ENCODE measurements at places on chromosomes 2 and 18.

DNA sequence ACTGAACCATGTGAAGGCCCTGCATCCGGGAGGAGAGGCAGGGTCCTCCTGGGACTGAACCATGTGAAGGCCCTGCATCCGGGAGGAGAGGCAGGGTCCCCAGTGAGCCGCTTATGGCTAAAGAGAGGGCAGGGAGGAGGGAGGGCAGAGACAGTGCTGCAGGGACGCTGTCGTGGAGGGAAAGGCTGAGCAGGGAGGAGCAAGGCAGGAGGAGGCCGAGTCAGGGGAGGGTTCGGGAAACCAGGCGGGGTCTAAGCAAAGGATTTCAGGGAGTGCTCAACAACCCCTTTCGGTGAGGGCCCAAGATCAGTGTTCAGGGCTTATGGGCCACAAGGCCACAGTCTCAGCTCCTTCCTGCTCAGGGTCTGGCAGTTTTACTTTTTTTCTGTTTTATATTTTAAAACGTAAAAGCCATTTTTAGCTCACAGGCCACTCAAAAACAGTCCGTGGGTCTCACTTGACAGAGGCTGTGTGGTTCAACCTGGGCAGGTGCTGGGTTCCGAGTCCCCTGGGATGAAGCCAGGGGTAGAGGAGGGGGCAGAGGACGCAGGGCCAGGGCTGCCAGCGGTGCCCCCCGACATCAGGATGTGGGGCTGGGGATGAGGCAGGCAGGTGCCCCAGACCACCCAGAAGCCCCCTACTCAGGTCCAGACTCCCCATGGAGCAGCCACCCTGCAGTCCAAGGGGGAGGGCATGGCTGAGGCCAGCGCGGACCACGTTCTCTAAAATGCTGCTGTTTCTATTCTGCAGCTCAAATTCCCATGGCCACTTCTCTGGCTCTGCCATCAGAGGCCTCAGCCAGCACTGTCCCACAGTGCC, 5.2 kb downstream of the TMEM18 start:
- DNase-seq = no peak

DNA sequence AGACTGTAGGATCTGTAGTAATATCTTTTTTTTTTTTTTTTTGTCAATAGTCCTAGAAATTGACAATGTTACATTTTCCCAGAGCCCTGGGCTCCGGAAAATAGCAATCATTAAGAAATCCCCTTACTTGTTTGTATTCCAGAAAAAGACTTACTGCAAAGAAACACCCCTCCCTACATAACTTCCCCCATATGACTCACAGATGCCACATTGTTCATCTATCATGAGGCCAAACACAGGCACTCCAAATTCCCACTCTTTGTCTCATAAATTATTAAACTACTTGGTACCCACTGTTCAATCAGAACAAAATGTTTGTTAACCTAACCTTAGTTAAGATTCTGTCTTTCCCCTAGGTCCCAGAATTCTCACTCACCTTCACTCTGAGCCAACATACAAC, 53.5 kb downstream of the TEX51 start:
- DNase-seq = no peak

- DNase-seq = no peak
Measured at GRCh38 chr2:106009096-106009495, 185.0 kb downstream of the UXS1 start.

- peak; percentile 23 for DNase-seq
Measured at GRCh38 chr2:168089200-168089599, 158.2 kb downstream of the STK39 start.

- DNase-seq = no peak
Measured at GRCh38 chr2:197269815-197270214, 40.8 kb downstream of the ANKRD44 start.

DNA sequence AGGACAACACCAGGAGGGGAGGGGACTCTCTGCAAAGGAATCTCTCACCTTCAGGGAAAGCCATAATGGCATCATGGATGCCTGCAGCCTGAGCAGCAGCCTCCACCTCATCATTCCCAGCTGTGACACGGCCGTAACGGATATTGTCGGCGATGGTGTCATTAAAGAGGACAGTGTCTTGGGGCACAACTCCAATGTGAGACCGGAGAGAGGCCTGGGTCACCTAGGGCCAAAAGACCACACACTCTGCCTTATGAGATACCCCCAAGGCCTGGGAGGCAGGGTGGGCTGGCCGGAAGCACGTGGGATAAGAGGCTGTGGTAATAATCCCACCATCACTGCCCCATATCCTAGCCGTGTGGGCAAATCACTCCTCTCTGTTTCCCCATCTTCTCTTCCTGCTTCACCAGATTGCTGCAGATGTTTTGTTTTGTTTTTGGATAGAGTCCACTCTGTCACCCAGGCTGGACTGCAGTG, 4.3 kb downstream of the ZFAND2B start:
- no peak for DNase-seq

DNA sequence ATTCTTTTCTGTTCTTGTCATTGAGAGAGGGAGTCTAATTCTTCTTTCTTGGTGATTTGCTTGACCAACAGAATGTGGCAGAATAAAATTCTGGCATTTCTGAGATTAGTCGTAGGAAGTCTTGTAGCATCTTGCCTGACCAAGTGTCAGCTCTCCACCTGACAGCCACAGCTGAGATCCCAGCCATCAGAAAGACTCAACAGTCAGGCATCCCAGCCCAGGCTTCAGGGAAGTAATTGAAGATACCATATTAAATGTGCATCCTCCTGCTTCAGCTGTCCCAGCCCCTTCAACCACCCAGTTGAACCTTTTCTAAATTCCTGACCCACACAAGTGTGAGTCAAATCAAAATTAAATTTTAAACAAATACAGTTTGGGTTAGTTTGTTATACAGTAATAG, 208.3 kb downstream of the PIK3C3 start:
- DNase-seq = no peak

DNA sequence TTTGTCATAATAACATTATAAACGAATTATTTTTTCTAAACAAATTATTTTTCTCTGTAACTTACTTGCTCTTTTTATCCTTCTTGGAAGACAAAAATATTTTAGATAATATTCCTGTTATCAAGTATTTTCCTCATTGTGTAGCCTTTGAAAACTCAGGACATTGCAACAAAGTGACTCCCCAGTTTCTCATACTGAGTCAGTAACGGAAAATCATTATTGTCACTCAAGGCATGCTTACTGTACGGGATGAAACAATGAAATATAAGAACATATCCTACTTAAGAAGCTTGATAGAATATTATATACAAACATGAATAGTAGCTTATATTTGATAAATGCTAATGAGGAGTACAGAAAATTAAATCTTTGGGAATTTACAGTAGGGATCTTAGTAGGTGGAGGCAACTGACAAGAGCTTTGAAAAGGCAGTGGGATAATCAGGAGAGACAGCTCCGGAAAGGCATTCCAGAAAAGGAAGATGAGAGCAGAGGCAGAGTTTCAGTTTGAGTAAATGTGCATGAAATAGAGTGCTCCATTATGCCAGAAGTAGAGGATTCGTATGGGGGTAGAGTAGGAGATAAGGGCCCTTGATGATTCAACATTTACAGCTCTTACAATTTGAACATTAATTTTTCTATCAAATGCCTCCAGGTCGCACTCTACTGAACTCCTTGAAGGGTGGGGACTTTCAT, 14.0 kb upstream of the YES1 start:
- no peak for DNase-seq

- DNase-seq = no peak
Measured at GRCh38 chr2:207235621-207236020, 69.9 kb upstream of the KLF7 start.

- no peak for DNase-seq
Measured at GRCh38 chr2:236538242-236538641, 31.4 kb upstream of the ACKR3 start.

GRCh38 chr2:205198140-205198525, 484.2 kb upstream of the NRP2 start:
- no peak for DNase-seq

DNA sequence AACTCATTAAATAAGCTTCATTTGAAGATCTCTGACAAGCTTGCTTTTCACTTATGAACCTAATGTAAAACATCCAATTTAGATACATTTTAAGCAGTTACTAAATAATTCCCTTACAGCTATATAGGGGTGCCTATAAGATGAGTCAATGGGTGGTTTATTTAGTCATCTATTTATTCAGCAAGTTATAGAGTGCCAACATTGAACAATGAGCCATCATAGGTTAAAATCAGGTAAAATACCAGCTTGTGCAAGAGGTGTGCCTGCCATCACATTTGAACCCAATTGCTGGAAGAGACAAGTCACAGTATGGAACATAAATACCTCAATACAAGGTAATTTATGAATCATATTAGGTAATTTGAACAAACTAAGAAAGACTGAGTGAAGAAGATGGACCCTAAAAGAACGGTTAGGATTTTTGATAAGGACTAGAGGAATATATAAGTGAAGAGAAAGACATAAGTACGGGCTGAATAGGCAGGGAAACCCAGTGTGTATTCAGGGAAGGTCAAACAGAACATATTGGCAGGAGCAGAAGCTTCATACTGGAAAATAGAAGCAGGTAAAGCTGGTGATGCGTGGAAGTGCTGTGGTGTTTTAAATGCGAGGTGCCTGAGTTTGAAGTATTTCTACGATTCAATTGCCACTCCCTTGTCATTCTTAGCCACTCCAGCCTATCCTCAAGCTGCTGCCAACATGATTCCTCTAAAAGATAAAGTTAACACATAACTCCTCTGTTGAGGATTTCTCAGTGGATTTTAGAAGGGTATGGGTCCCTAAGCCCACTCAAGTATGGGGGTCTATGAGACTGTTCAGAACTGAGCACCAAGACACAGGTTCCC, 18.9 kb upstream of the STAT4 start:
- DNase-seq = no peak

GRCh38 chr18:45046228-45046627, 365.5 kb downstream of the SETBP1 start:
- DNase-seq = no peak

DNA sequence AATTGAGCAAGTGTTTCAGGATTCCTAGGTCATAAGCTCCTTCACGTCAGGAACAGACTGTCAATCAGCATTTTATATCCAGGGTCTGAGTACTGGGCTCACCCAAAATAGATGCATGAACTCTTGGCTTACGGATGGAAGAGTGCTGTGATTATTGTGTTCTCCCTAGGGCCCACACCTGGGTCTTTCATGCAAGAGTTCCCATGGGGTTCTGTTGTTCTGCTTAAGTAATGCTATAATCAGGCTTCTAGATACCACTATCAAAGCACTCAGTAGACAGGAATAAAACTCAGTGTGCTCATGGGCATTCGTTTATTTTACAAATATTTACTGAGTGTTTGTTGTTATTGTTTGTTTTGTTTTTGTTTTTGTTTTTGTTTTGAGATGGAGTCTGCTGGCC, 46.4 kb upstream of the PMAIP1 start:
- DNase-seq = no peak

DNA sequence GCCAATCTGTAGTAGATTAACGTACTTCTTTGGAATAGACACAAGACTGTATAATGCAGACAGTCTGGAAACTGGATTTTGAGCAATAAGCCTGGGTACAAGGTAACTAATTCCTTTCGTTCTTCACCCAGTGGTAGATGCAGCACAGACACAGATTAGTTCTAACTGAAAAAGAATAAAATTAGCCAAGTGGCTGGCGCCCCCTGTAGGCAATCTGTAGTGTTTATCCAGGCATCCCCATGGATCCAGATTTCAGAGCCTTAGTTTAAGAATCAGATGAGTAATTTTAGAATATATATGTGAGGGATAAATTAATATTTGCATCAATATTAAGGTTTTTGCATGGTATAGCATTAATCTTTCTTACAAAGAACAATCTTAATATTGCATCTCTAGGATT, 563.9 kb downstream of the DCC start:
- no peak for DNase-seq

DNA sequence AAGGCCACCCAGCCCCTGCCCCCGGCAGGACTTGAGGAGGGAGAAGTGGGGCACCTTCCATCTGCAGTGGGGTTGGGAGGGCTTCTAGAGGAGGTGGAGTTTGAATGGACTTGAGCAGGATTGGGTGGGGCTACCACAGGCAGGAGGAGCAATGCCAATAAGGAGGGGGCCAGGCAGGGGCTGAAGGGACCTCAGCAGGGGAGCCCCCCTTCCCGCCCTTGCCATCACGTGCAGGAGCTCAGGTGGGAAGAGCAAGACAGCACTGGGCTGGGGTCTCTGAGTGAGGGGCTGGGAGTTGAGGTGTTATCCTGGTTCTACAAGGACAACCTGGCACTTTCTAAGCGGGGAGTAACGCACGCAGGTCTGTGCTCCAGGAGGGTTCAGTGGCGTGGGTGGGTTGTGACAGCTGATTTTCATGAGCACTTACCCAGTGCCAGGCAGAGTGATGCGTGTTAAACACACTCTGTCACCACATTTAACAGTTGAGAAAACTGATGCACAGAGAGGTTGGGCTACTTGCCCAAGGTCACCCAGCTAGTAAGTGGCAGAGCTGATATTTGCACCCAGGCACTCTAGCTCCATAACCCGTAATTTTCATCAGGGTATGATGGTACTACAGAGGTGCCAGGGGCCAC, 4.8 kb downstream of the CHRND start:
- no peak for DNase-seq

- no peak for DNase-seq
Measured at GRCh38 chr2:97878865-97879264, 116.9 kb downstream of the TMEM131 start.

DNA sequence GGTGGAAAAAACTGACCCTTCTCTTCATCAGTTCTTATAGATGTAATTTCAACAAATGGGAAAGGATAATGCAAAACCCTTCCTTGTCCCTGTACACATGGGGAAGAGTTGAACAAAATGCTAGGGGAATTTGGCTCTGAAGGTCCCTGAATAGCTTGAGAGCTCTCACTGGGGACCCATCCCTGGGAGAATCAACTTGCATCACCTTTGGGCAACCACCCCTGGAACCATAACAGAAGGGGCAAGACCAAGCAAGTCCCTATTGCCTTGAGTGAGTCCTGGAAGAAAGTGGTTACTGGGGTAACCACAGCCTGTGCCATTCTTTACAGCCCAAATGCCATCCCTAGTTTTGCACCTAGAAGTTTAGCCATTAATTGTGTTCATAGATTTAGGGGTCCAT, 52.2 kb upstream of the B3GNT2 start:
- DNase-seq = no peak

DNA sequence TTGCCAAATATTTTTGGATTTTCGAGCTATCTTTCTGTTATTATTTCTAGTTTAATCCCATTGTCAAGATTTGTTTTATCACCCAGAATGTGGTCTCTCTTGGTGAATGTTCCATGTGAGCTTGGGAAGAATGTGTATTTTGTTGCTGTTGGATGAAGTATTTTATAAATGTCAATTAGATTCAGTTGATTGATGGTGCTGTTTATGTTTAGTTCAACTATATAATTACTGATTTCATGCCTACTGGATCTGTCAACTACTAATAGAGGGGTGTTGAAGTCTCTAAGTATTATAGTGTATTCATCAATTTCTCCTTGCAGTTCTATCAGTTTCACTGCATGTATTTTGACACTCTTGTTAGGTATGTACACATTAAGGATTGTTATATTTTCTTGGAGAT, 34.7 kb upstream of the RMND5A start:
- no peak for DNase-seq

- DNase-seq = no peak
Measured at GRCh38 chr2:240137596-240138253, 1.6 kb upstream of the COPS9 start.

DNA sequence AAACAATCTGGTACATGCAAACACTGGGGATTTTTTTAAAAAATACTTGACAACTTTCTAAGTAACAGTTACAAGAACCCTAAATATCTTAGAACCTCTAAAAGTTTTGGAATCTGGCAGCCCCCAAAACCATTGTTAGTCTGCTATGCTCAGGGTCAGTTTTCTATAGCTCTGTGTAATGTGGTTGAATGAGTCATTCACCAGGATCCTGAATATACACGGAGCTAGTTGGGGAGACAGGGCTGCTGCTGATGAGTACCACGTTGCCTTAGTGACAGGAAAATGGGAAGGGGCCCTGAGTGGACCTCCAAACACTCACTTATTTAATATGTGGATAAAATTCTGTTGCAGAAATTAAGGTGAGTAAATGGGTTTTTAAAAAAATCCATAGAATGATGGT, 36.9 kb upstream of the TANC1 start:
- no peak for DNase-seq

Measured in CD4-positive, alpha-beta T cell treated with Interleukin-4 for 1 hour (primary cell).